ENCODE measurements at places on chromosomes 5 and 9.

GRCh38 chr5:156589104-156589945 is 260.8 kb upstream of the PPP1R2B start:
- no peak for DNase-seq

DNA sequence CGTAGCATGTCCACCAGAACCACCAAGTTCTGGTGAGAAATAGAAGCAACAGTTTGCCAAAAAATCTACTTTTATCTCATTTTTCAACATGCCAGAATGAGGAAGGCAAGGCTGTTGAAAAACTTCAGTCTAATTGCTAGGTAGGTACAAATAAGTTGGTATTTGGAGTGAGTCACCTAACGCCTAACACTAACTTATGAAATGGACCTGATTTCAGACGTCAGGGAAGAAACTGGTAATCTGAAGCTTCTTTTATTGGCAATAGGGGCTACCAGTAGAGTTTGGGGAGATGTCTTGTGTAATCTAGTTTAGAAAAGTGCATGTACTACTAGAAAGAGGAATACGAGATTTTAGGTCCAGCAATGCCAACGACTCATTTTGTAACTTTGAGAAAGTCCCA is 4.4 kb upstream of the PDE6A start:
- no peak for DNase-seq

DNA sequence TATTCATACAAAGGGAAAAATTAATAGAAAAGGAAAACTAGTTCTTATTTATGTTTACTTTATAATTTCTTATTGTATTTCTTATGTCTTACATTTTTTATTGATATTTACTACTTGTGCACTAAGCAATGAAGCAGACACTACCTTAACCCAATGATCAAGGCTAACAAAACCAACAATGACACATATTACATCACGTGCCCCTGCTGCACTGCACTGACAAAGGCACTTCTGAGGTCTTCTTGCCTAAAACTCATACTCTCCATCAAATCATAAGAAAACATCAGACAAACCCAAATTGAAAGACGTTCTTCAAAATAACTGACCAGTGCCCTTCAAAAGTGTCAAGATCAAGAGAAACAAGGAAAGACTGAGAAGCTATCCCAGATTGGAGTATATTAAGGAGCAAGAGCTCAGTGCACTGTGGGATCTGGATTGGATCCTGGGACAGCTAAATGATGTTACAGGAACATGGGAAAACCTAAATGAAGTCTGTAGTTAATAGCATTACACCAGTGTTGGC is 230.9 kb downstream of the AUH start:
- DNase-seq = no peak

- no peak for DNase-seq
Observed at GRCh38 chr5:135608361-135608760, 29.6 kb upstream of the CXCL14 start.

- DNase-seq = no peak
Observed at GRCh38 chr9:132729235-132729890, 59.1 kb downstream of the GTF3C4 start.

DNA sequence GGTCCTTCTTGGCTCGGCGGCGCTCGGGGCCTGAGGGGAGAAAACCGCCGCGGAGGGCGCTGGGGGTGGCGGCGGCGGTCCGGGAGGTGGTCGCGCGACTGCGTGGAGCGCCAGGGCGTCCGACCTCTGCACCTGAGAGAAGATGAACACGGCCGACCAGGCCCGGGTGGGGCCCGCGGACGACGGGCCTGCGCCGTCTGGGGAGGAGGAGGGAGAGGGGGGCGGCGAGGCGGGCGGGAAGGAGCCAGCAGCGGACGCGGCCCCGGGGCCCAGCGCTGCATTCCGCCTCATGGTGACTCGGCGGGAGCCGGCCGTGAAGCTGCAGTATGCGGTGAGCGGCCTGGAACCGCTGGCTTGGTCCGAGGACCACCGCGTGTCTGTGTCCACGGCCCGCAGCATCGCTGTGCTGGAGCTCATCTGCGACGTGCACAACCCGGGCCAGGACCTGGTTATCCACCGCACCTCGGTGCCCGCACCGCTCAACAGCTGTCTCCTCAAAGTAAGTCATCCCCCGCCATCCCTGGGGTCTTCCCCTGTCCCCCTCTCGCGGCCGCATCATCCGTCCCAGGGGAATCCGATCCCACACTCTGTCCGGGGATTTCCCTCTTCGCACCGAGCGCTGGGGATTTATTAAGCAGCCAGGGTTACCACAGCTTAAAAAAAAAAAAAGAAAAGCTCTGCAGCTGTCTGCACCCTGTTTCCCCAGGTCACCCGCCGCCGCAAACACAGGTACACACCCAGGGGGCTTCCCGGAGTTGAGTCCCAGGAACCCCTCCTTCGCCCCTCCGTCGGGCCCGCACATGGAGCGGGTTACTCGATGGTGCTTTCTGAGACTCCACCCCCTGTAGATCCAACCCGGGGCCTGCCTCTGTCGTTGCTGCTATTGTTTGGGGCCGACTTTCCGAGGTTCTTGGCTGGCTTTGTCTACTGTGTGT is at the start of gene GTF3C4:
Gene GTF3C4, plus strand, starts transcription at position 8 of the 935 bp plus-strand sequence. Its CDS starts 135 bp downstream, at position 143.
- no peak for DNase-seq

- DNase-seq = no peak
Observed at GRCh38 chr5:85293145-85293785, 908.6 kb upstream of the EDIL3 start.

DNA sequence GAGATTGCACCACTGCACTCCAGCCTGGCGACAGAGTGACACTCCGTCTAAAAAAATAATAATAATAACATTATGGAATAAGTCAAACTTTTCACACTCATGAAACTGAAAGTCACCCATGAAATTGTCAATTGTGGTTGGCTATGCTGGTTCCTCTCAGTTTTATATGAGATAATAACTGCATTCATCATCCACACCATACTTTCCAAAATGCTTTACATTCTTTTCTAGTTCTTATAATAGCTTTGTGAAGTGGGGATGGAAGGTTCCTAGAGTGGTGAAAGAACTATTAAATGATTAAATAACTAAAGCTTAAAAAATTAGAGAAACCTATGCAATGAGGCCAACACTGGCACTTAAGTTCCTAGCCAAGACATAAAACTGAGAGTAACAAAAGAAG is 12.6 kb upstream of the ASPN start:
- DNase-seq = no peak

GRCh38 chr5:52504584-52505240 is 283.0 kb upstream of the ITGA1 start:
- no peak for DNase-seq

DNA sequence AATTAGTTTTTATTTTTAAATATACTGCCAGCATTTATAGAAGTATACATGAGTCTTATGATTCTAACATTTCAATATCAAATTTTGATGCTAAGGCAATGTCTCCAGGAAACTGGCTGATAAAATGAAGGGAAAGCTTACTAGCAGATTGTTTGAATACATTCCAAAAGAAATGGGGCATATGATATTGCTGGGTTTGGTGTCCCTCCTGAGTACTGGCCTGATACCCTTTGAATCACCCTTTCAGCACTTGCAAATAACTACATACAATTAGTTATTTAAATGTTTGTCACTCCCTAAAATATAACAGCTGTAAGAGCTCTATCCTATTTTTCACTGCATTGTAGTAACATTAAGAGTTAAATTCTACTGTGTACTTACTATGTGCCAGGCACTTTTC is 360.8 kb downstream of the HCN1 start:
- DNase-seq = no peak

- no peak for DNase-seq
Observed at GRCh38 chr5:154071799-154072413, 33.1 kb downstream of the MFAP3 start.

DNA sequence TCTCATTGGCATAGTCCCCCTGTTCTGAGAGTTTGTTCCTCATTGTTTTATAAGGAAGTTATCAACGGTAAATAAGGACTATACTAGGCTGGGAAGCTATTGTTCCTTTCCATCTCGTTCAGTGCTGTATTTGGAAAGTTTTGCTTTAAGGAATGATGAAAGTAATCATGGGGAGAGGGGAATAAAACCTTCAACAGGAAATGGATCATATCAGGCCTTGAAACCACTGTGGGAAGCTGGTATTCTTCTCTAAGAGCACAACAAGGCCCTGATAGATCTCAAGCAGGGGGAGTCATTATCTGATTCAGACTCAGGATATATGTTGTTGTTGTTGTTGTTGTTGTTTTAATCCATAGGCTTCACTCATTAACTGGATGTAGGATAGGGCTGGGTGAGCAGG is 474.5 kb downstream of the ENC1 start:
- DNase-seq = no peak

- DNase-seq = no peak
Observed at GRCh38 chr5:42826757-42827515, 15.2 kb upstream of the SELENOP start.

GRCh38 chr5:17839848-17840247 is 205.6 kb downstream of the TAF11L14 start:
- no peak for DNase-seq

GRCh38 chr5:175336781-175337180 is 107.2 kb downstream of the DRD1 start:
- DNase-seq = no peak

- no peak for DNase-seq
Observed at GRCh38 chr5:171318026-171318425, 9.0 kb downstream of the TLX3 start.

- no peak for DNase-seq
Observed at GRCh38 chr5:175655411-175655810, 2.5 kb upstream of the HRH2 start.

DNA sequence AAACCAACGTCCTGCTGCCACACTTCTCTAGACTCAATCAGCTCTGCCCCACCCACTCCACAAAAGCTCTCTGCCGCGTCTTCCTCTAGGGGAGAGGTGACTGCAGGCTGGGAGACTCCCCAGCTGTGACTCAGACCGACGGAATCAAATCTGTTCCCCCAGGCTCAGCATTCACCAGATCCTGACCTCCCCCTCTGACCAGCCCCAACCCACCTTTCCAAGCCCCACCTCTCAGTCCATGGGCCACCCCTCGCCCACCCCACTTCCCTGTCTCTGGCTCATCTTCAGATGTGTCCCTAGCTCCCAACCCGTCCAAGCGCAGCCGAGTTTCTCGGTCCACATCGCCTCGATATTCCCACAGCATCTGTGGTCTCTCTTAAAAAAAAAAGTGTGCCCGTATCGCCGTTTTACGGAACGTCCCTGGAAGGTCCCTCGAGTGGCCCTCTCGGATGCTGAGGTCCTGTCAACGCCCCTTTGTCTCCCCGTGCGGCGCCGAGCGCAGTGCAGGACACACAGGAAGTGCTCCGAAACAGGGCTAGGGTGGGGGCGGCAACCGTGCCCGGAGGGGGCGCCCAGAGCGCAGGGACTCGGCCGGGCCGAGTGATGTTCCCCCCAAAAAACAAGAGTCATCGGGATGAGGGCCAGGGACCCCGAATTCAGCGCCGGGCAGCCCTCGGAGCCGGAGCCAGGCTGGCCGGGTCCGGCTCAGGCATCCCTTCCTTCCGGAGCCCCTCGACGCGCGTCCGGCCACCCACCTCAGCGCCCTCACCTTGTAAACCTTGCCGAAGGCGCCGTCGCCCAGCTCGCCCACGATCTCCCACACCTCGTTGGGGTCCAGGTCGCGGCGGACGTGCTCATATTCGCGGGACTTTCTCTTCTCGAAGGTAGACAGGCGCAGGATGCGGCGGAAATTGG is 649 bp downstream of the STK10 start:
- DNase-seq = no peak

DNA sequence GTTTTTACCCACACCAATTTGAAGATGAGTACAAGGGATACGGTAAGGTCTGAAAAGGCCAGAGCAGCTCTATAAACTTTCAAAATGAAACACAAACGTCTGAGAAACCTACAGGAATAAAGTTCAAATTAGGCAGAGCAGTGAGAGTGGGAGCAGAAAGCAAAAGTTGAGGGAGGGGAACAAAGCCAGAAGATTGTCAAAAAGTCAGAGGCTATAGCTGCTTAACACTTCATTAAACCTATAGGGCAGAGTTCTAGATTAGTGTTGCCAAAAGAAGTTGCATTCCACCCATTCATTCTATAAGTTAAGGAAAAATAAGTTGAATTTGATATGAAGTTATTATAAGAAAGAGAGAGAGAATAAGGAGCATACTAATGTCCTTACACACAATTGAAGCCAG is 309.6 kb upstream of the CD180 start:
- DNase-seq = no peak

DNA sequence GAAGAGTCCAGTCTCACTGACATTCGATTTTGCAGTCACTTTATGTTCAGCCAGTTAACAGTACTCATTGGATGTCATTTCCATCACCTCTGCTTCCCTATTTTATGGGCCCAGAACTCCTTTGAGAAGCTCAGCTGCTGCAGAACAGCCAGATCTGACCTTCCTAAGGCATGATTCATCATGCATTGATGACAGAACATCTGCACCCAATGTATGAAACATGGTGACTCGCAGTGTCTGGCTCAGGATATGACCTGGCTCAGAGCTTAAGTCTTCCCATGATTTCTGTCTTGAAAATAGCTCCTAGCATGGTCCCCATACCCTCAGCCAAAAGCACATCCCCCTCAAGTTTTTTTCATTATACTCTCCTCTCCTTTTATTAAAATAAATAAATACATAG is 92.6 kb upstream of the TRIM32 start:
- no peak for DNase-seq

Data from stimulated activated CD8-positive, alpha-beta memory T cell treated with anti-CD3 and anti-CD28 coated beads, Interleukin-4, amount 100 ng/mL, for 4 hours (primary cell).